ENCODE measurements at places on chromosomes 5 and 9.

DNA sequence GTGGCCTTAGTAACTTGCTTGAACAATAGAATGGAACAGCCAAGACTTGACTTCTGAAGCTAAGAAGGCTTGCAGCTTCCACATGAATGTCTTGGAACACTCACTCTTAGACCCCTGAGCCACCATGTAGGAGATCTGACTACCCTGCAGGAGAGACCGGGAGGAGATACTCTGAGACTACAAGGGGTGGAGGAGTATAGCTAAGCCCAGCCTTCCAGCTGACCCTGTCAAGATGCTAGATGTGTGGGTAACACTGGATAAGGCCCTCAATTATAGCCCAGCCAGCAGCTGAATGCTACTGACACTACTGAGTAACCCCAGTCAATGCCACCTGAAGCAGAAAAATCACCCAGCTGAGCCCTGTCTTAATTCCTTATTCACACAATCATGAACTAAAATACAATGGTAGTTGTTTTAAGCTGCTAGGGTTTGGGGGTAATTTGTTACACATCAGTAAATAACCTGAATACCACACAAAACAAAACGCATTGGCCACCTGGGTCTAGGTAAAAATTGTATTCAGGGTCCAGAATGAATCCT, 180.9 kb downstream of the FSTL4 start:
- no peak for DNase-seq

DNA sequence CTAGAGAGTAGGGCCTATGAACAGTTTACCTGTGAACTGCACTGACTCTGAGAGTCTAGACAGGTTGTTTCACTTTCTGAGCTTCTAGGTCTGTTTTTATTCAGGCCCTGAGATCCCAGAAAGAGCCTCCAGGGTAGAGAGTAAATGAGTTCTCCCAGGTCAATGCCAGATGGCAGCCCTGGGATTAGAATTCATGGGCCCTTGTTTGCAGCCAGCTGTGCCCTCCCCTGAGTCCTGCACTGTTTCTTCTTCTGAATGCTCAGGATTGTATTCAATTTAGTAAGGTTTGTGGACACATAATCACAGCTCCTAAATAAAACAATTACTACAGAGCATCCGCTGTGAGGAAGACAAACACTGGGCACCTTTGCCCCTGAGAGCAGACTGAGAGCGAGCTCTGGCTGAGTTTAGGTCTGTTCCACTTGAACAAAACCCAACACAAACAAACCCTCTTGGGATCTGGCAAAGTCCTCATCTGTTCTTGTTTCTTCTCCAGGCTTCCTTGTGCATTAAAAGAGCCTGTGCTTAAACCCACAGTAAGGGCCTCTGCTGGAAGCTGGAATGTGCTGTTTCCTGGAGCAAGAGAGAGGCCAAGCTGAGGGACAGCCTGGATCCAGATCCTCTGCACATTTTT, 29.9 kb downstream of the FAM219A start:
- DNase-seq: peak; percentile 25

DNA sequence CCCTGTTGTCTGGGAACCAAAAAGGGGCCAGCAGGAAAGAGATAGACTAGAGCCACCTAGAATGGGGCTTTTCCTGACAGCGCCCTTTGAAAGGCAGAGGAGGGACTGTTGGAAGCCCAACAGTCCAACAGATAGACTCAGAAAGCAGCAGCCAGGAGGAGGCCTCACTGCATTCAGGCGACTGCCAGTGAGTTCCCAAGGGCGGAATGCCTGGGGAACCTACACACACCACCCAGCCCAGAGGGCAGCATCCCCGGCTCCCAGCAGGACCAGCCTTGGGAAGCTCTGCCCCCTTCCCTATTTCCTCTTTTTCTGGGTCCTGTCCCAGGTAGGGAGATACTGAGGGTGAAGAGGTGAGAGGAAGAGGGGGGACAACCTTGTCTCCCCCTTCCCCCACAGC, 192.4 kb upstream of the KLF4 start:
- no peak for DNase-seq

DNA sequence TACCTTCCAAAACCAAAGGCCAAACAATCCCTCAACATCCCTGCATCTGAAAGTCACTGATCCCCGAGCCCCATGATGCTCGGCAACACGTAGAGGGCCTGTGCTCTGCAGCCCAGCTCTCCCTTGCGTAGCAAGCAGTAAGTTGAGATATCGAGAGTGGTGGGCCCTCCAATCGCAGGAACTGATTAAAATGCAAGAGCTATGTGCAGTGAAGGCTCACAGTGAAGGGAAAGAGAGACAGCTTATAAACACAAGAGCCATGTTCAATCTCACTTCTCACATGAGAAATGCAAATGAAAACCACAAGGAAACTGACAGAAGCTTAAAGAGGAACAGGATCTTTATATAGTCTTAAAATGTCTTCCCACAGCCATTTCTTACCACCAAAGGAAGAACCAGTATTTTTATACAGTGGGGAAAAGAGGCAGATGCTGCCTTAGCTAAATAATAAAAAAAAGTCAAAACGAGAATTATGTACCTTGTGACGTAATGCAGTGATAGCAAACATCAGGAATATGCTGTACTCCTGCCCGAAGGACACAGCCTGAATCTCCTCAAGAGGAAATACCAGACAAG, 24.6 kb downstream of the TTF1 start:
- DNase-seq: no peak

DNA sequence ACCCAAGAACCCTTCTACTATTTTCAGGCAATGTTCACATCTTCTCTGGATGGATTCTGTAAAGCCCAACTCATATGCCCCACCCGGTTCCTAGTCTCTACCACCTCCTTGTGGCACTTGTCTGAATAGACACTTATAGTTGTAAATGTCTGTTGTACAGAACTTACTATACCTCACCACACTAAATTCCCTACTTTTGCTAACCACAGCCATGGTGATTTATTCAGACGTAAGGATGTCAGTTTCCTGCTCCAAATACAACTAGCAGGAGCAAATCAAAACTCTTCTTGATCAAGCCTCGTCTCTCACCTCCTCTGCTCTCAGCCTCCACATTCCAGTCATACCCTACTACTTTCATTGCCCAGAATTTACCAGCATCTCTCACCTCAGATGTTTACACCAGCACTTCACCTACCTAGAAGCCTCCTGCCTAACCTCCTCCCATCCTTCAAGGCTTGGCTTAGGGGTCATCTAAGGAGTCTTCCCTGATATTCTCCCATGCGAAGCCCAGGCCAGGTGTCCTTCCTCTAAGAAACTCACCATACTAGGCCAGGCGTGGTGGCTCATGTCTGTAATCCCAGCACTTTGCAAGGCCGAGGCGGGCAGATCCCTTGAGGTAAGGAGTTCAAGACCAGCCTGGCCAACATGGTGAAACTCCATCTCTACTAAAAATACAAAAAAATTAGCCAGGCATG, 75.5 kb downstream of the MAPKAP1 start:
- DNase-seq: peak; percentile 38

Measured in Ammon's horn (tissue), 1 donor.